ENCODE measurements at places on chromosomes 12 and 14.

- DNase-seq, result no peak
These were observed 6.7 kb upstream of the C12orf50 start for GRCh38 chr12:88035907-88036289.

- no peak for DNase-seq
These were observed 25.5 kb upstream of the KIF26A start for GRCh38 chr14:104112609-104113571.

- no peak for DNase-seq
These were observed 90.2 kb upstream of the RESF1 start for GRCh38 chr12:31868965-31869364.

- DNase-seq, result no peak
These were observed 39.9 kb downstream of the GXYLT1 start for GRCh38 chr12:42104784-42105183.

GRCh38 chr14:23566778-23567185, 809 bp downstream of the AP1G2 start:
- DNase-seq, result no peak
